ENCODE measurements at places on chromosomes 1 and 21.

DNA sequence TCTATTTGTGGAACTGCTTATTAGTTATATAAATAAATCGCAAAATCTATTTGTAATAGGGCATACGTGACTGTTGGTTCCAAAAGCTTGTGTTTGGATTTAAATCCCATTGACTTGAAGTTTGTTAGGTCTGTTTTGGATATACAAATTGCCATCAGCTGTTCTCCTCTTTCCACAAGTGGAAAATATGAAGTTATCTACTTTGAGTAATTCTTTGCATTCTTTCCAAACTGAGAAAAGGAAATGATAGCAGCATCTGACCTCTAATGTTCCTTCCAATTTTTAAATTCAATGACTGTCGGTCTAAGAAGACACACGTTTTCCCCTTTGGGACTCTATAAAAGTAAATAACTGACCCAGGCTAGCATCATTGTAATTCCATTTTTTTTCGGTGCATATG is 165.7 kb upstream of the SGIP1 start:
- no peak for DNase-seq

- no peak for DNase-seq
These were observed 26.7 kb downstream of the CLDN19 start for GRCh38 chr1:42713293-42713692.

DNA sequence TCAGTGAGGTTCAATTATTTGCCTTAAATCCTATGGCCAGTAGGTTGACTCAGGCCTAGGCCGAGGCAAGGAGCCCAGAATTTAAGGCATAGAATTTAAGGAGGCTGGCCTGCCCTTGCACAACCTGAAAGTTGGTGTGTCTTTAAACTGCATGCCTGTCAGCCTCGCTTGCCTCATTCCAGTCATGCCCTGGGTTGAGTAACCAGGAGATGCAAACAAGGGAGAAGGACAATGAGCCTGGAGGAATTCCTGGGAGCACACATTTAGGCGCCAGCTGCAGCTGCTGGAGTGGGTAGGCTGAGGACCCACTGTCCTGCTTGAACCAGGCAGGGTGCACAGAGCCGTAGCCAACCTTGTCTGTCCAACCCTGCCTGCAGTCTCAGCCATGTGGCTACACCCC is 11.7 kb downstream of the CD2 start:
- no peak for DNase-seq

GRCh38 chr21:46666941-46667740 is 31.7 kb downstream of the PRMT2 start:
- no peak for DNase-seq

- DNase-seq, result no peak
These were observed 83.4 kb downstream of the USP24 start for GRCh38 chr1:55131801-55132200.

DNA sequence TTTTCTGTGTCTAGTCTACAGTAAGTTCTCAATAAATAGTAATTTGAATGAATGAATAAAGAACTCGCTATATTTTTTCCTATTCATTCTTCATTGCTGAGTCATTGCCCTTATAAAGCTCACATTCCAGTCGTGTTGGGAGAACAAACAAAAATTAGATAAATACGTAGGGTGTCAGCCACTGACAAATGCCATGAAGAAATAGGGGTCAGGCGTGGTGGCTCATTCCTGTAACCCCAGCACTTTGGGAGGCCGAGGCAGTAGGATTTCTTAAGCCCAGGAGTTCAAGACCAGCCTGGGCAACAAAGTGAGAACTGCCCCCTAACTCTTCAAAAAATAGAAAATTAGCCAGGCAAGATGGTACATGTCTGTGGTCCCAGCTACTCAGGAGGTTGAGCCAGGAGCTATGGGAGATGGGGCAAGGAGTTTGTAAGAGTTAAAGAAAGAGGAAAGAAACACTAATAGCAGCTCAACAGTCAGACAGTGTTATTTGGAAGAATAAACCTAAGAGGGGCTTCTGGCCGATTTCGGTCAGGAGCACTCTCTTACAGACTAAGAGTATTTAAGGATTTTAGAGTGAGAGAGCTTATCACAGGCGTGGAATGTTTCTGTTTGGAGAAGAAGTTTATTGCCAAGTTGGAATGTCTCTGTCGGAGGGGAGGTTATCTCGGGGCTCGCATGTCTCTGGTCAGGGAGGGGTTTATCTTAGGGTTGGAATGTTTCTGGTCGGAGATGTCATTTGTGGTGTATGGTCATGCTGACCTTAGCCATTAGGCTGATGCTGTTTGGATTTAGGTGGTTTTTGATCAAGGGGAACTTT is 1.8 kb upstream of the CHML start:
- DNase-seq, result no peak

DNA sequence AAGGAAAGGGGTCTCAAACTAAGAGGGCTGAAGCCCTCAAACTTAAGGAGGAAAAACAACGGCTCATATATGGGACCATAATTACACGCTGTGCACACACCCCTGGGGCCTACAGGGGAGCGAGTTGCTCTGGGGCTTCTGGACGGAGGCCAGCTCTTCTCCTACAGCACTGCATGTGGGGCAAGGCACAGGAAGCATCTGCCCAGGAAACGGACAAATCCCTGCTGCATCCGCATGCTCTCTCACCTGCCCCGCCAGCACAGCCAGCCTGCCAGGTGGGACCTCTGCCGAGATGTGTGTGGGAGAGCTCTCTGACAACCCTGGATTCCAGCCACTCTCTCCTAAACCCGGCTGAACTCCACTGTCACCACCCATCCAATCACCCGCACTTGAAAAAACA is 54.1 kb downstream of the MRPL37 start:
- no peak for DNase-seq

DNA sequence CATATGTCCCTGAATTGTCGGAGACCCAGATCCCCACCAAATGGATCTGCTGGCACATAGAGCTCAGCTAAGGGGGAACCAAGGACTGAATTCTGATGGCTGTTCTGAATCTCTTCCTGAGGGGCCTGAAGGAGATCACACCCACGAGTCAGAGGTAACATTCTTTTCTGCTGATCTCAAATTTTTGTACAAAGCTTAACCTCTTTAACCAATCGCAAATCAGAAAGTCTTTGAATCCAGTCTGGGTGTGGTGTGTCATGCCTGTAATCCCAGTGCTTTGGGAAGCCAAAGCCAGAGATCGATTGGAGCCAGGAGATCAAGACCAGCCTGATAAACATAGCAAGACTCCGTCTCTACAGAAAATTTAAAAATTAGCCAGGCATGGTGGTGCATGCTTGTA is 62.8 kb upstream of the PRRC2C start:
- no peak for DNase-seq
